Right lung (tissue), 10 donors: ENCODE measurements at places on chromosomes 7 and 10. TPM values are rescaled to one million over a fixed set of nuclear protein-coding genes. Genes with fewer than 3 reads are reported as not detected.

The AEBP1 gene
- polyA plus RNA-seq, result 74.4 TPM

- DNase-seq, result no peak
These were observed 67.9 kb upstream of the BMPER start for GRCh38 chr7:33837356-33837851.

GRCh38 chr7:90092506-90092905, 61.8 kb upstream of the STEAP1 start:
- no peak for DNase-seq

DNA sequence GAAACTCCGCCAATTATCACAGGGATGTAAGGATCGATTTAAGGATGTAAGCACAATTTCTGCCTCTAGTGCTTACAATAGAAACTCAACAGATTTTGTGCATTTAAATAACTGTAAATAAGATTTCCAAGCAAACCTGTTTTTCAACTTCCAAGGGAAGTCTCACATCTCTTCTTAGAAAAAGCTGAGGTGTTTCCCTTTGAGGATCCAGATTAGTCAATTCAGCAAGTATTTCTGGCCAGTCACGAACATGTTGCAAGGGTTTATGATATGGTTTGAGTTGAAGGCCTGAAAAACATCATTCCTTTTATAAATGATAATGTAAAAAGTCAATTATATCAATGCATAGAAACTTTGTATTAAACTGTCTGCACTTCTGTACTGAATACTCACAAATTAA, 23.9 kb downstream of the KRIT1 start:
- DNase-seq, result no peak

GRCh38 chr7:24966802-24967201, 13.2 kb downstream of the OSBPL3 start:
- no peak for DNase-seq

DNA sequence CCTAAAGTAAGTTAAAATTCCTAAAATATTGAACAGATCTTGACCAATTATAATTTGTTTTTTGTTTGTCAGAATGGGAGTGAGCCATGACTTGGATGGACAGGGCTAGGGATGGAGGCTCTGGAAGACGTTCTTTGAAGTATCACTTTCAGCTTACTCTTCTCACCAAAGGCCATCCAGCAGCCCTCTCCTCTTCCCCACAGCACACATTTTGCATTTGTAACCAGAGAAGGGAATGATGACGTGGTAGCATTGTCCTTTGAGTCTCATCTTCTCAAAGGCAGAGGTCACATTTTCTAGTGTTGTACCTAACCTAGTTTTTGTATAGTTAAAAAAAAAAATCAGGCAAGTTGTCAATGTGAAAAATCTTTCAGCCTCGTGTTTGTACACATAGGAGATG, 43.8 kb upstream of the AGR3 start:
- no peak for DNase-seq

The DGKB gene
- 0.26 TPM for polyA plus RNA-seq

The MPP7 gene
- 14.3 TPM for polyA plus RNA-seq

DNA sequence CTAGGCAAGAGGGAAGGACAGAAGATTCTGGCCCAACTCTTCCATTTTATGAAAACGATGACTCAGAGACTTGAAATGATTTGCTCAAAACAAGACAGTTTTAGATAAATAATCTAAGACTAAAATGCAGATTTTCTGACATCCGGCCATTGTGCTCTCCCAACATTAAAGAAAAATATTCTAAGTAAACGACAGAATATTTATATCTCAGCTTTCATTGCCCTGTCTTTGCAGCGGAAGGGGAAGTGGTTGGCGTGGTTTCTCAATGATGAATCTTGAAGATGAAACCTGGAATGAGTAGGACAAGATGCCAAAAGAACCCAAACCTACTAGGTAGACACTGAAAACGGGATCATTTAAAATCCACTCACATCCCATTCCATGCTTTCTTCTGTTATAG, 28.9 kb upstream of the NPY start:
- no peak for DNase-seq

The GIMAP2 gene
- polyA plus RNA-seq, result 19.1 TPM

DNA sequence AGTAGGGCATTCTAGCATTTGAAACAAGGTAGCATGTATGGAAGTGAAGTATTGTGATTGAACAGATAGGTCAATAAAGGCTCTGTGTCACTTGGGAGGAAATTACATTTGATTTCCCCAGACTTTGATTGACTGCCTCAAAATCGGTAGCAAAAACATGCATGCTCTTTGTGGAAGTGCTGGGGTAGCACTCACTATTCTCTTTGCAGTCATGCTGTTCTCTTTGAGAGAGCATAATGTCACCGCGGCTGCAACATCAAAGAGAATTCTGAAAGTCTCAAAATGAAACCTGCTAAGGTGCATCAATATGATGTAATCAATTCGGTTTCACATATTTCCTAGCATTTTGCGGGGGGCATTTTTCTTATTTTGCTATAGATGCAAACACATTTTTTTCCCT, 64.2 kb downstream of the ARMC3 start:
- DNase-seq, result no peak

The TMEM236 gene
- 0.54 TPM for polyA plus RNA-seq
